Heart right ventricle (tissue), 16 donors: ENCODE measurements at places on chromosomes 7 and 10. TPM values are rescaled to one million over a fixed set of nuclear protein-coding genes. Genes with fewer than 3 reads are reported as not detected.

- no peak for DNase-seq
Observed at GRCh38 chr7:107130487-107131220, 38.1 kb upstream of the HBP1 start.

GRCh38 chr10:15595260-15595659 lies 124.5 kb downstream of the ITGA8 start:
- no peak for DNase-seq

DNA sequence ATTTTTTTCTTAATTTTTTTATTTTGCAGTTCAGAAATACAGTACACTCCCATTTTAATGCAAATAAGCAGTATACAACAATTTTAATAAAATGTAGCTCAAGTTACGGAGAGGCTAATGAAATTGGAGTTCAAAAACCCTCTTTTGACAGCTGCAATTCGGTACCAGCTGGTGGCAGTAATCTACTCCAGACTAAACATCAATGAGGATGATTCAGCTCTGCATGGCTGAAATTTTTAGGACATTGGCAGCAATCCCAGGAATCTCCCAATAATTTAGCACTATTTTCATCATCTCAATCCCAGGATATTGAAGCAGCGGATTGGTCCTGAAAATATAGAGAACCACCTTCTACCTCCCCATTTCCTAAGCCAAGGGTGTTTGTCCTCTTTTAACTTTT lies 278.8 kb downstream of the CACNA2D1 start:
- DNase-seq: no peak

GRCh38 chr7:87038993-87039690 lies 20.3 kb downstream of the ELAPOR2 start:
- DNase-seq: no peak

DNA sequence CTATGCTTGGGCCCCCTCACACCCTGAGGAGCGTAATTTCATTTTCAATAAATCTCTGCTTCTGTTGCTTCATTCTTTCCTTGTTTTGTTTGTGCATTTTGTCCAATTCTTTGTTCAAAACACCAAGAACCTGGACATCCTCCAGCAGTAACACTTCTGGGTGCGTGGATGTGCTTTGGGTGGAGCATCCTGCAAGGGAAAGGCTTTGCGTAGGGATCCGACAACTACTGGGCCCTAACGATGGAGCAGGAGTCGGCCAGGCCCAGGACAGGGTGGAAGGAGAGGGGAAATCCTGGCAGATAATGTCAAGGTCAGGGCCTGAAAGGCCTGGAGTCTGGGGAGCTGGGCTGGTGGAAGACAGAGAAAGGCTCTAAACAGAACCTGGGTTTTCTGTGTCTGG lies 231.8 kb downstream of the ADAM12 start:
- peak; percentile 21 for DNase-seq

DNA sequence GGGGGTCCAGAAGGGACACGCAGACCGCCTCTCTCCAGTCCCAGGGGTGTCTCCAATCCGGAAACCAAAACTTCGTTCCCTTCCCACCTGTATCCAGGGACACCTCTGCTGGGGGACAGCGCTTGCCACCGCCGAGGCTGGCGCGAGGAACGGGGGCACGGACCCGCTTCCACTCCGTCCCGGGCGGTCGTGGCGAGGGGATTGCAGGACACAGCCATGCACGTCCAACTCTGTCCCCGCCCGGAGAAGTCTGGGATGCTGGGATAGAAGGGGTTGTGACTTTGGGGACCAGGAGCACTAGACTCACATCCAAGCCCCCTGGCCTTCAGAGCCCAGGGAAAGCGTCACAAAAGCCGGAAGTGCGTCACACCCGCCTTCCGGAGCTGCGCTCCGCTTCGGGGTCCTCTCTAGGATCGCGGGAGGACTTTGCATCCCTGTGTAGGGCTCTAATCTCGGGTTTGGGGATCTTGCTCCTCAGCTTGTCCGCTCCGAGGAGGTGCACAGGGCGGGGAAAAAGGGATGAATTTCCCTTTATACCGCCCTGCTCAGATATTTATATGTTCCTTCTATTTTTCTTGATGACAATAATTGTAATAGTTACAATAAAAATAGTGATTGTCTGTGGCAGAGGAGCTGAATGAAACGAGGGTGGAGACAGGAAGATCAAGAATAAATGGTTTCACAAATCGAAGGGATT lies at the start of gene FAM200A:
FAM200A (minus strand) TSS at position 348 of the 697 bp plus-strand sequence. CDS start 3,707 bp downstream, outside the sequence.
- DNase-seq: peak; percentile 92

GRCh38 chr7:17832820-17833355 lies 107.4 kb downstream of the SNX13 start:
- no peak for DNase-seq

- DNase-seq: no peak
Observed at GRCh38 chr7:101677797-101678479, 48.8 kb upstream of the MYL10 start.

BLNK gene
- 0.37 TPM for total RNA-seq

NEURL1 gene
- 1.0 TPM for total RNA-seq

- no peak for DNase-seq
Observed at GRCh38 chr10:84012831-84013458, 126.4 kb upstream of the GHITM start.

GRCh38 chr7:139066315-139066714 lies 30.5 kb upstream of the ZC3HAV1L start:
- no peak for DNase-seq

ENKUR gene
- total RNA-seq: not detected

- no peak for DNase-seq
Observed at GRCh38 chr10:80462981-80463741, 9.1 kb downstream of the TSPAN14 start.

DNA sequence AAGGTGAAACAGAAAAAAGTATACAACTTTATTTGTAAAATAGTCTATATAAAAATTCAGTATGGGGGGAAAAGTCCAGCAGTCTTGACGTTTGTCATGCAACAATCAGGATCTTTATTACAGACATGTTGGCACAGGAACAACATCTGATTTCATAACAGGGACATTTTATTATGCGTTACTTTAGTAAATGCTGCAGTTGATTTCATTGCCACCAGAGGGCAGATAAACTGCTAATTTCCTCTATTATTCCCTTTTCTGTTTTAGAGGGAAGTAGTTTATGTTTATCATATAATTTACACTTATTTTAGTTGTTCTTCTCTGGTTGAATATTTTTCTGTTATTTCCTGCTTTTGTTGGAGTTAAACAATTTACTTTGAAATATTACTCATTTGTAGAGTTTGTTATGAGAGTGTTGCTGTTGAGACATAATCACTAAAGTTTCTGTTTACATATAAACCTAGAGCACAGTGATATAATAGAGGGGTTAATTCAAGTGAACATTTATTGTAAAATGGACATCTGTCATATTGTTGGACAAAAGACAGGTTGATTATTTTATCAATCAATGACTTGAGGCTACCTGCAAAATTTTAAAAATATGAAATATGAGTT lies 3.3 kb downstream of the PLXDC2 start:
- peak; percentile 78 for DNase-seq

DNA sequence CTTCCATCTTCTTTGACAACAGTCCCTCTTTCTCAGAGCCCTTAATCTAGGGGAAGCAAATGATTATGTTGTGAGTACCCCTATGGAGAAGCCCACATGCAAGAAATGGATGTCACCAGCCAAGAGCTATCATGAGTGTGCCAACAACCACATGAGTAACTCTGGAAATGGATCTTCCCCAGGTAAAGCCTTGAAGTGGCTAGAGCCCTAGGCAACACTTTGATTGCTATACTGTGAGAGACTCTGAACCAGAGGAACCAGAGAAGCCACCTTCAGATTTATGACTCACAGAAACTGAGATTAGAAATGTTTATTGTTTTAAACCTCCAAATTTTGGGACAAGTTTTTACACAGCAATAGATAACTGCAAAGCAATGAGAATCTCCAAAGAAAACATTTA lies 60.9 kb upstream of the COL1A2 start:
- DNase-seq: no peak

DNA sequence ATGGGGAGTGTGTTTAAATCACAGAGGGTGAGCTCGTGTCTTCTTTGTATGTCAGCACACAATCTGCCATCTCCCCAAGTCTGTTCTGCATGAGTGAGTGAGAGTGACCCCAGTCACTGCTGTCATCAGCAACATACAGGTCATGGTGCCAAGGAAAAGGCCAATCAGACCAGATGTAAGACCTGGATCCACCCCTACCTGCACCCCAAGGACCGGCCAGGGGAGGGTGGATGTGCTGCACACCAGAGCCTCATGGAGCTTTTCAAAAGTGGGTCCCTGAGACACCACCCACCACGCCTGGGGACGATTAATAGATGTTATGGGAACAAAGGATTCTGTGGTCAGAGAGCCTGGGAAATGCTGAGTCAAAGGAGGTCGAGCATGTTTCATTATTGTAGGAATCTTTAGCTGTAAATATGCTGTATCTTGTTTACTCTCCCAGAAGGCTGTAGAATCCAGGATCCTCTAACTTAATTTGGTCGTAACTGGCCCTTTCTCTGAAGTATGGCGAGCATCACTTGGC lies 420.5 kb downstream of the RPS24 start:
- no peak for DNase-seq

BMPER gene
- 1.5 TPM for total RNA-seq

- DNase-seq: no peak
Observed at GRCh38 chr7:24291271-24291670, 7.3 kb downstream of the NPY start.

CDC14C gene
- total RNA-seq: not detected

GRCh38 chr7:13880789-13881188 lies 108.7 kb downstream of the ETV1 start:
- DNase-seq: no peak

SPOCK2 gene
- total RNA-seq: 9.7 TPM

ZNF117 gene
- 2.6 TPM for total RNA-seq

- DNase-seq: no peak
Observed at GRCh38 chr7:38973760-38974159, 3.9 kb upstream of the POU6F2 start.

CACNA2D1 gene
- total RNA-seq: 117 TPM

- no peak for DNase-seq
Observed at GRCh38 chr10:131660427-131660826, 240.4 kb upstream of the PPP2R2D start.

DNA sequence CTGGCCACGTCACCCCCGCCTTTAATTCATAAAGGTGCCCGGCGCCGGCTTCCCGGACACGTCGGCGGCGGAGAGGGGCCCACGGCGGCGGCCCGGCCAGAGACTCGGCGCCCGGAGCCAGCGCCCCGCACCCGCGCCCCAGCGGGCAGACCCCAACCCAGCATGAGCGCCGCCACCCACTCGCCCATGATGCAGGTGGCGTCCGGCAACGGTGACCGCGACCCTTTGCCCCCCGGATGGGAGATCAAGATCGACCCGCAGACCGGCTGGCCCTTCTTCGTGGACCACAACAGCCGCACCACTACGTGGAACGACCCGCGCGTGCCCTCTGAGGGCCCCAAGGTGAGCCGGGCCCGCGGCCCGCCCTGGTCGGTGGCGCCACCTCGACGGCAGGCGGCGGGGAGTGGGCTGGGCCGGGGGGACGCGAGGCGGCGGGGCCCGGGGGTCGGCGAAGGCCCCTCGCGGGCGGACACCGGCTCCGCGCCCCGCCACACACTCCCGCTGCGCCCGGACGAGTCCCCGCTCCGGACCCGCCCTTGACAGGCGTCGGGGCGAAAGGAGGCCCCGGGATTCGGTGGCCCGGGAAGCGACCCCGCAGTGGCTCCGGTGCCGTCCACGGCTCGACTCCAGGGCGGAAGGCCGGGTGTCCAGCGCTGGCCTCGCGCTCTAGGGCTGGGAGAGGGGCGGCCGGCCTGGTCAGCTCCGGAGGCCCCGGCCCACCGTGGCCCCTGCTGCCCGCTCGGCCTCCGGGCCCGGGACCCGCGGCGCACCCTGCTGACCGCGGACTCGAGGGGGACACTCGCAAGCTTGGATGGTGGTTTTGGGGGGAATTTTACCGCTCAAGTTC lies 557 bp downstream of the BAG3 start:
- peak; percentile 27 for DNase-seq

MRPS16 gene
- total RNA-seq: 115 TPM

C7orf57 gene
- 0.24 TPM for total RNA-seq

DNA sequence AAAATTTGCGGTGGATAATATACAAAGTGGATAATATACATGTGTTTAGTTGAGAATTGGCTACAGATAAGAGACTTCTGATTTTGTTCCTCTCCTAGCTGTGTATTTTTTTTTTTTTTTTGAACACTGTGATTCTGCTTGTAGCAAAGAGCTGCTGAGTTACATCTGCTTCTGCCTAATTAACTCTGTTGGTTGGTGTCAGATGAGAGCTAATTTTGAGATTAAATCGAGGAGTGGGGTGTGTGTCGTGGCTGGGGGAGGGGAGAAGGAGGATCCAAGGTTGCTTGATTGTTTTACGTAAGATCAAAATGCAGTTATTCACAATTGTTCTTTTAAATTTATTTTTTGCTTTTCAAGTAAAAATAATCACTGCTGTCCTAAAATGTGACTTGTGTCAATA lies 11.3 kb downstream of the KAT6B start:
- DNase-seq: no peak

- DNase-seq: no peak
Observed at GRCh38 chr7:1027242-1028043, 16.9 kb upstream of the GPR146 start.

GRCh38 chr10:5461914-5462840 lies 37.2 kb downstream of the CALML5 start:
- no peak for DNase-seq

- DNase-seq: no peak
Observed at GRCh38 chr7:159147246-159147645, 2.6 kb upstream of the VIPR2 start.

DNA sequence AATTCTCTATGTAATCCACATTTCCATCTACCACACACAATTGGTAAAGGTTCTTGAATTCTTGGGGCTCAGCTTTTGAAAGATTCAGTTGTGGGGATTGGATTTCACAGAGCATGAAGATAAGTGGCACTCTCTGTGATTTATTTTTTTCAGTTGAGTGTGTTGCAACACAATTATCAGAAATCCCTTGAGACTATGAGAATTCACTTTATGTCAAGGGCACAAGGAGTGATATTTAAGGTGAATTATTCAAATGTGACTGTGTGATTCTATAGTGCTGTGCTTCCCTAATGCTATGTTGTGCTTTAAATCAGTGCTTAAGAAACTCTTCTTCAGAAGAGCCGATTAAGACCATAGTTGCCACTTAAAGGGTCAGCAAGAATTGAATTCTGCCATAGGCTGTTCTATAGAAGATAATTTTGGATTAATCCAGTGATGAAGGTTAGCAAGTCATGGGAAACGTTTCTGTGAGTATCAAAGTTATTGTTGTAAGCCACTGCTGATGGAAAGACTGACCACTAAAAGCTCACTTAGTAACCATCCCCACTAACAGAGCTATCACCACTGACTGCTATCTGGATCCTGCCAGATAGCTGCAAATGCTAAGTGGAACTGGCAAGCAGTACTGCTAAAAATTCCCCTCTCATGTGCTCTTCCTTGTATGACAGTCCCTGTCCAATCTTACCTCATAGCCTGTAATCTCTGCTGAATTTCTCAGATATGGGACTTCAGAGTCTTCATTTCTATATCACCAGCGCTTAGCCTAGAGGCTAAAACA lies 134.0 kb upstream of the SEMA3D start:
- DNase-seq: no peak

GRCh38 chr10:71795248-71795647 lies 21.9 kb upstream of the VSIR start:
- DNase-seq: no peak
